Prostate gland (tissue), 2 donors: ENCODE measurements at places on chromosomes 7 and 10. TPM values are rescaled to one million over a fixed set of nuclear protein-coding genes. Genes with fewer than 3 reads are reported as not detected.

PDZD7 gene
- 0.82 TPM for total RNA-seq

AGR2 gene
- 74.6 TPM for total RNA-seq

NKX2-3 gene
- not detected for total RNA-seq

TACR2 gene
- total RNA-seq: 2.4 TPM

PCGF5 gene
- total RNA-seq: 35.7 TPM

SEMA3D gene
- total RNA-seq: 10.7 TPM

CPEB3 gene
- total RNA-seq: 10.6 TPM

SPDYE9 gene
- not detected for total RNA-seq

H2BK1 gene
- total RNA-seq: 3.0 TPM

- DNase-seq: no peak
These were observed 56.9 kb downstream of the PRR15 start for GRCh38 chr7:29620556-29620930.

DNA sequence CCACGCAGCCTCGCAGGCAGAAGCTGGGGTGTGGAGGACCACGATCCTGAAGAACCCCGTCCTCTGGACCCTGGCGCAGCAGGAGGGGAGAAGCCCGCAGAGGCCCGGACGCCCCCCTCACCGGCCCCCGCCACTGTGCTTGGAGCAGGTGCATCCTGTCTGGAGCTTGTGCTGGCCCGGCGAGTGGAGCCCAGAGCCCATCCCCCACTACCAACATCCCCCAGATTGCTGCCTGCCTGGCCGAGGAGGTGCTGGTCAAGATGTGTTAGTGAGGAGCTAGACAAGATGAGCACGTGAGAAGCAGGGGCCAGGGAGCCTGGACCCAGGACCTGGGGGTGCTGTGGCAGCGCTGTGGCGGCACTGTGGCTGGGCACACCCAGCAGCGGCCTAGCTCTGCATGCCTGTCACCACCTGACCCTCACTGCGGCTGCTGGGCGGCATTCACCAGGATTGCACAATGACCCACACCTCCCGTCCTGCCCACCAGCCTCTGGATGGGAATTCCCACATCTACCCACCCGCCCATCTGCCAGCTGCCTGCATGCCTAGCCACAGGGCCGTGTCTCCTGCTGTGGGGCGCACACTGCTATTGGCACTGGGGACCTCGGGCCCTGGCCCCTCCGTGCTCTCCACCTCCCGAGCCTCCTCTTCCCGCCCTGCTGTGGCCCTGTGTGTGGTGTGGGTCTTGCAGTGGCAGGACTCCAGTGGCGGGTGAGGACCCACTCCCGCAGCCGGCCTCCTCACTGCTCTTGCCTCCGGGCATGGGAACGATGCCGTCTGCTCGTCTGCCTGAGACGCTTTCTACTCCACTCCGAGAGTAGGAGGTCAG, 11.8 kb downstream of the GPR146 start:
- DNase-seq: no peak

DNA sequence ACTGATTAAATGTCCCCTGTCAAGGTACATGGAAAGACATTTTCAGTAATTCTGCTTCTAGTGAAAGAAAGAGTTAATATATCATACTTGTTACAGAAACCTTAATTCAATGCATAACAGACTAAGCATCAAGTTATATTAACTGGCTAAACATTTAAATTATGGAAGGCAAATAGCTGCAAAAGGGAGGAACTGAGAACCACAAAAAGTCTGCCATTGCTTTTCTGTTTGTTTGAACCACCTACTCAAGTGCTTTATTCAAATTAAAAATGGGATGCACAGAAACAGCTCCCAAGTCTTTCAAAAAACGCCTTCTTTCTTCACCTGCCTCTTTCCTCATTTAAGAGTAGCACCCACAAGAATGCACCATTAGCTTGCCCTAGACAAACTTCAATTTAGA, 271.9 kb downstream of the RNLS start:
- no peak for DNase-seq

DNA sequence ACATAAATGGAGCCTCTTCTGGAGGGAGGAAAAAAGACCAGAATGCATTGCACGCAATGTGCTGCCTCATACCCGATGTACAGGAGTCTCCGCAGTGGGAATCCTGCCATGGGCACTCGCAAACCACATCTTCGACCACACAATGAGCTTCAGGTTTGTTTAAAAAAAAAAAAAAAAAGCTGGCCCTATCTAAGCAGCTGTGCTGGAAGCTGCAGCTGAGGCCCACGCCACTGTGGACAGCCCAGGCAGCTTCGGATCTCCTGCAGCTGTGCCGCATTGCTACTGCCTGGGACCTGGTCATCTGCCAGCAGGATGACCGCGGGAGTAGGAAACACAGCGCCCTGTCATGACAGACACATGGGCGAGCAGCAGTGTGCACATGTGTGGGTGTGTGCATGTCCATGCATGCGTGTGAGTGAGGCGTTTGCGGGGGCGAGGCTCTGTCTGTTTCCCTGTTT, 26.0 kb downstream of the EN2 start:
- no peak for DNase-seq

GRCh38 chr7:28447071-28447470, 34.8 kb downstream of the CREB5 start:
- DNase-seq: no peak

GRCh38 chr10:103333934-103334520, 16.9 kb downstream of the PCGF6 start:
- no peak for DNase-seq

DNA sequence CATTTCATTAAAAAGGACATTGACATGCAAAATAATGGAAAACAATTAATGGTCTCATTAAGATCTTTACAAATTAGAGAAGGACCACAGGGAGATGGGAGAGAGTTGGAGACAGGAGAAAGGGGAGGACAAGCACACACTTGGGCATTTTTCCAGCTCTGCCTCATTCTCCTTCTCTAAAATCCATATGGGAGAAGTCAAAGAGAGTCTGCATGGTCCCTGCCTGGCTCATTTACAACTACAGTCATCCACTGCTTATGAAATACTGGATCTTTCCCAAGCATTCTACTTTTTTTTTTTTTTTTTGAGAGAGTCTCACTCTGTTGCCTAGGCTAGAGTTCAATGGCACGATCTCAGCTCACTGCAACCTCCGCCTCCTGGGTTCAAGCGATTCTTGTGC, 518.9 kb upstream of the CELF2 start:
- no peak for DNase-seq

- no peak for DNase-seq
These were observed 58.3 kb downstream of the ST7 start for GRCh38 chr7:117011419-117012260.

DNA sequence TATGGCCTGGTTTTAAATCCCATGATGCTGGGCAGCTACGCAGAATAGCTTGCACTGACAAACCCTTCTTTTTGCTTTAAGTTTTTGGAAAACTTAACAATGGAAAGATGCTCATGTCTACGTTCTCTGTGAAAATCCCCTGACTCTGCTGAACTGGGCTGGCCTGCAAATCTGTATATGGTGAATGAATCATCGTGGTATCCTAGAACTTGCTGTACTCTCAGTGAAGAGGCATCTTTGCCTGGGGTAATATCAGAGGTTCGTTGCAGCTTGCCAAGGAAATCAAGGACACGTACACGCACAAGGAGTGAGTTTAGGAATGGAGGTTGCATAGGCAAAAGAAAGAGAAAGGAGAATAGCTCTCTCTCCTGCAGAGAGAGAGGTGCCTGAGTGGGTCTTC, 382.0 kb upstream of the ADARB2 start:
- DNase-seq: no peak

GRCh38 chr7:52064493-52064892, 747.9 kb upstream of the COBL start:
- no peak for DNase-seq

GRCh38 chr7:20542594-20542993, 72.9 kb upstream of the ABCB5 start:
- DNase-seq: peak; percentile 72

GRCh38 chr10:7322623-7323022, 88.2 kb downstream of the SFMBT2 start:
- no peak for DNase-seq

GRCh38 chr10:80502621-80503583, 34.8 kb upstream of the SH2D4B start:
- DNase-seq: no peak

DNA sequence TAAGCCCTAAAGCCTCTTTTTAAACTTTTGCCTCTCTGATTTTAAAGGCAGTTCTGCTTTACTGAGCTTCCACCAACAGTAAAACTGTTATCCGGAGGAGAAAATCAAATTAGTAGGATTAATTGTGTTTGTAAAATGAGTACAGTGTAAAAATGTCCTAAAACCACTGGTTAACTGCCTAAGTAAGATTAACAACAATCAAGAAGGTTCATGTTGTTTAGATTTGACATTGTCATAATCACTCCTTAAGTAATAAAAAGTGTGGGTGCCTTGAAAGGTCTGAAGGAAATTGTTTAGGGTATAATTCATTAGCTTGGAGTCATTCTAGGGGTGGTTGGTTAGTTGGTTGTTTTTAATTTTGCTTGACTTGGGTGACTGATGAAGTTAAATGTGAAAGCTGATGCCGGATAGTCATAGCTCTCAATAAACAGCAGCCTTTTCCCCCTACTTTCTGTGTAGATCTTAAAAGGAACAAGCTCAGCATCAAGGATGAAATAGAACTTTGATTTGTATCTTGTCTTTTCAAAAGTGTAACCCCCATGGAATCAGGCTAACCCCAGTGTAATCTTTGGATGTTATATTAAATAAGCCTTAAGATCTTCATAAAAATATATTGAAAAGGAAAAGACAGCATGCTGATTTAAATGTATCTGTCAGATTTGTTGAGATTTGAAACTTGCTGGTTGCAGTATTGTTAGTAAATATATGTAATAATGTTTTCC, 148.3 kb downstream of the ARID5B start:
- no peak for DNase-seq

- no peak for DNase-seq
These were observed 26.5 kb downstream of the VIPR2 start for GRCh38 chr7:159118197-159118595.

DNA sequence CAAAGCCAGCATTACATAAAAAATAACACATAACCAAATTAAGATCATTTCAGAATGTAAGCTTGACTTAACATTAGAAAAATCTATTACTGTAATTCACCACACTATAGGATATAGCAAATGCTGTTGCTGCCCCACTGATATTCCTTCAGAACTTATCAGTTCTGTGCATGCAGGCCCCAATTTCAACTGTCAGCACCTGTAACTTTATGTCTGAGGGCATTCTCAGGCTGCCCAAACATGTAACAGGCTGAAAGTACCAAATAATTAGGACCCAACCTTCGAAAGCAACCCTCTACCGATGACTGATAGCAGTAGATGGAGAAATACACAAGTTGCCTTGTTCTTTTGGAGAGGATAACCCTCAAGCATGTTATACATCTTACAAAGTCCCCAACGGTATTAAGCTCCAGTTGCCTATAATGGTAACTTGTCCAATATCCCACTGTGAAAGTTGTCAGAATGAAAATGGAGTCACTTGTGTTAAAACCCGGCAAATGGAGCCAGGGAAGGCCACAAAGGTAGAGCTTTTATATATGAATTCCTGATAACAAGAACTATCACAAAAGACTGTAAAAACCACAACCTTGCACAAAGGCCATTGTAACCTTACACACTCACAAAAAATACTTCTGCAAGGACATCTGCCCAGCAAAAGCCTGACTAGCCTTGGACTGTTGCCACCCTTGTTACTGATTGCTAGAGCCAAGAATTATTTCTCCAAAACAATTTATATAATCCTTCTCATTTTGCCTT, 66.9 kb upstream of the ZNF746 start:
- no peak for DNase-seq

DNA sequence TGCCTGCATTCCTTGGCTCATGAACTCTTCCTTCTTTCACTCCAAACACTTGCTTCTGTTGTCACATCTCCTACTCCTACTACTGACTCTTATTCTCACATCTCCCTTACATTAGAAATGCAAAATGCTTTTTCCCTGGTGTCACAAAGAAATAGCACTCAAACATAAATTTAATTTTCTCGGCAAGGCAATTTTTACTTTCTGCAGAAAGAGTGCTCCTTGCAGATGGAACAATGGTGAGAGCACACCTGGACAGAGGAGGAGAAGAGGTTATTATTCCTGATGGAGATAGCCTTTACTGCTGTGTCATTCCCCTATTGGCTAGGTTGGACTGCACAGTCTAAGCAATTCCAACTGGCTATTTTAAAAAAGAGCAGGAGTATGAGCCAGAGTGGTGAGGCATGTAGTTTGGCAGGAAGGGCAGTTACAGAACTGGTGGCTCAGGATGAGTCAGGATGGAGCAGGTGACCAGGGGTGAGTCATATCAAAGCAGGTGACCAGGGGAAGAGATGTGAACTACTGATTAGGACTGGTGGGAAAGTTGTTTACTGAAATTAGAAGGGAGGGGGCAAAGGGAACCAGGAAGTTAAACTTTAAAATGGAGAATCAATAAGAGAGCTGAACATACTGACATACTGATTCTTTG, 52.9 kb downstream of the CYP2C9 start:
- no peak for DNase-seq

DNA sequence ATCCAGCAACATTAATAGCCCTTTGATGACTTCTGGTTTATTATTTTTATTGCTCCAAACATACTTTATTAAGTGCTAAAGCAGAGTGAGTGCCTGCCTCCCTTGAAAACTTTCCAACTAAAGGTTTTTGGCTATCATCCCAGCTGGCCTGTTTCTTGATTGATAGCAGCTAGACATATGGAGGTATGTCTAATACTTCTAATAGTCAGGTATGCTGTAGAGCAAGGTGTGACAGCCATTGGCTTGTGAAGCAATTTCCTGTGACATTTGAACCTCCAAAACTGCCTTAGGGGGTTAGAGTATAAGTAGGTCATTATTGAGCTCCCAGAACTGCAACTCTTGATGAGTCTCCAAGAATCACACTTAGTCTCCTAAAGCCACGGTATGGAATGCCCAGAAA, 55.8 kb downstream of the LOXL4 start:
- DNase-seq: no peak

GRCh38 chr7:120966961-120967360, 16.4 kb downstream of the ING3 start:
- DNase-seq: no peak

DNA sequence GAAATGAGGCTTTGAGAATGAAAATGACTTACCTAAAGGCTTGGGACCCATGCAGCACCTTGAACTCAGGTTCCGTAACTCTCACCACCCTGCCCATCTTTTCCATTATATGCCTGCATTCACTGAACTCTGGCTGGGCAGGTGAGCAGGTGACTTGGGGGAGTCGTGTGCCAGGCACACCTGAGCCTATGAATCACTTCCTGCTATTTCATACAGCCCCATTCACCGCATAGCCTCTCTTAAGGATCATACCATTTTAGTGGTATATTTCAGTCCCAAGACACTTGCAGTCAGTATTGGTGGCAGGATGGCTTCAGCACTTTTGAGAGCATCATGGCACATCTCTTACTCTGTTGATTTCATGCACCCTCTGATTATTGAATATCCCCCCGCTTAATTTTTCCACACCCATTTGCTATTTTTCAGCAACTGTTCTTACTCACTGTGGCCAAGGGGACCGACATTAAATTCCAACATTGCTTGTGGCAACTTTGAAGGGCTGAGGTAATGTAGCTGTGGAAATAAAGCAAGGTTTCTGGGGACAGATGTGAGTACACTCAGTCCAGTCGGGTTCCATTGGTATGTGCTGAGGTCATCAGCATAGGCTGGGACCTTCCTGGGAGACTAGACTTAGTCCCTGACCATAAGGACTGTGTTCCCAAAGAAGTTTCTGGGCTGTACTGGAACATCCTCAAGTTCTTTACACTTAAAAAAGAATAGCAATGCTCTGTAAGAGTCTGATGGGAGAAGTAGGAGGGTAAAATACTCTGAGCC, 39.8 kb upstream of the ZNF438 start:
- DNase-seq: no peak
